ENCODE measurements at places on chromosomes 11 and 22.
A peak's percentile ranks its signal among the peaks of the same experiment; 100 is the strongest.

DNA sequence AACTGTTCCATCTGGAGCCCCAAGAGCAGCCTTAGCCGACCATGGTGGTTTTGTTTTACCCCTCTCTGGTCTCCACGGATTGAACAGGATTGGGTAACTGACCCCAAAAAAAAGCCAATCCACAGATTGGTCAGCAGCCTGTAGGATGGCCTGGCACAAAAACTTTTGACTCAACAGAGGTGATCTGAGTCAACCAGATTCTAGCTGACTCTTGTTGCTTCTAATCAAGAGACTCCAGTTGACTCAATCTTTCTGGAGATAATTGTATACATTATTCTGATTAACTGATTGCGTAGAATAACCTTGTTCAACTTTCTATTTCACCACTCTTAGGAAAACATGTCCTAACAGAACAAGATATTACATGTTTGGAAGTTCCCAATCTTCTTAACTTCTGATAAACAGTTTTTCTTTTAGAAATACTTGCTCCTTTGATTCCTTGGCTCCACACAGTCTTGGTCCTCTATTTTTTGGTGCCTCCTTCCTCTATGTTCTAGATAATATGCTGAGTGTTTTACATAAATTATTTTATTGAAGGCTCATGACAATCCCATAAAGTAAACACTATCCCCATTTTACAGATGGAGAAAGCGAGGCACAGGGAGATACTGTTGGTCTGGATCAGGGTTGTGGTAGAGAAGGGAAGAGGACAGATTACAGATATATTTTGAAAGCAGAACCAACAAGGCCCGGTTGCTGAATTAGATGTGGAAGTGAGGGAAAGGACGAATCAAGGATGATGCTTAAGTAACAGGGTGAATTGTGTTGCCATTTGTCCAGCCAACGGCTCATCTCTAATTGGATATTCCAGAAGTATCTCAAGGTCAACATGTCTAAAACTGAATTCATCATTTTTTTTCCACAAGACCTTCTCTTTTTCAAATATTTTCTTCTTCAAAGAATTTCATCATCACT is 11.5 kb upstream of the ZC3H12C start:
- no peak for DNase-seq

DNA sequence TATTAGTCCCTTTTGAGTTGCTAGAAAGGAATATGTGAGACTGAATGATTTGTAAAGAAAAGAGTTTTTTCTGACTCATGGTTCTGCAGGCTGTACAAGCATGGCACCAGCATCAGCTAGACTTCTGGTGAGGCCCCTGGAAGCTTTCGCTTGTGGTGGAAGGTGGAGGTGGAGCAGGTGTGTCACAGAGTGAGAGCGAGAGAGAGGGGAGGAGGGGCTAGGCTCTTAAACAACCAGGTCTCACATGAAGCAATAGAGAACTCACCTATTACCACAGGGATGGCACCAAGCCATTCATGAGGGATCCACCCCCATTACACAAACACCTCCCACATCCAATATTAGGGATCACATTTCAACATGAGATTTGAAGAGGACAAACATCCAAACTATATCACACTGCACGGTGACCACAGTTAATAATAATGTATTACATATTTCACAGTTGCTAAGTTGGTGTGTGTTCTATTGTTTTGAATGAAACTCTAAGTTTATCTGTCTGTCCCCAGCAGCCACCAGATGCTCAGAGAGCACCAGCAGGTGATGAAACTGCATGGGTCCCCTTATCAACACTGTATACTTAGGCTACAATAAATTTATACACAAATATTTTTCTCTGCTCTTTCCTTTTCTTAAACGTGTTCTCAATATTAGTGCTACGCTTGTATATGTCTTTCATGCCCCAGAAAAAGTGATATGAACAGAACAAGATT is 14.1 kb downstream of the ZFP91 start:
- DNase-seq: peak; percentile 6

DNA sequence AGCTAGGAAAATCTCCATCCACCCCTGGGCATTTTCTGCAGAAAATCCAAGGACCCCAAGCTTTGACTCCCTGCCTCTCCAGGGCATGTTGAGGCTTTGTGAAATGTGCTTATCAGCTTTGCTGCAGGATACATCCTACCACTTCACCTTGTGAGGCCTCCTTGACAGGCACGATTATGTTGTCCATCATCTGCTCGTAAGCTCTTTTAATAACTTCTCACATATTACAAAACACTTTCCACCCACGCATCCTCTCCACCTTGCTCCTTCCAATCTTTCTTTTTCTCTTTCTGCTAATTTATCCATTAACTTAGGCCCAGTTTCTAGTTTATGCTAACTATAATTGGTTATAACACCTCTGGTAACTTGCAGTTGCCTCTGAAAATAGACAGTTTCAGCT is 147.0 kb upstream of the MTNR1B start:
- DNase-seq: no peak

DNA sequence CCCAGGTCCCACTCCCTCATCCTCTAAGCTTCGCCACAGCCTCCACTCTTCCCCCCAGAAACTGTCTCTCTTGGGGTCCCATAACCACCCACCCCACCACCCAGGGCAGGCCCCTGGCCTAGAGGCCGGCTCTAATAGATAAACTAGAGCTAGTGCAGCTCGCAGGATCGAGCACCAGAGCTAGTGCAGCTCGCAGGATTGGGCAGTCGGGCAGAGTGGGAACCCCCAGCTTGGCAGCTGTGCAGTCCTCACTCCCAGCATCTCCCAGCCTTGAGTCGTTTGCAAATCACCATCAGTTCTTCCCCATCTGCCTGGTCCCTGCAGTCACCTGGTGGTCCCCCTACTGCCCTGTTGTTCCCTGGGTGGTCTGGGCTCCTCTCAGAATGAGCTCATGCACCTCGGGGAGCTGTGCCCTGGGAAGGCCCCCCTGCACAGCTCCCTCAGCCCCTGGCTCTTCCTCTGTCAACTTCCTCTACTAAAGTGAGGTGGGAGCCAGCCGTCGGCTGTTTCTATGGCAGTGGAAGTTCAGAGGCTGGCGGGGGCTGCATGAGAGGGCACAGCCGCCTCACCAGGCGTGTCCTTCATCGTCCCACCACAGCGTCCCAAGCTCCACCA is 15.5 kb upstream of the SHANK2 start:
- no peak for DNase-seq

GRCh38 chr11:62892077-62892922 is 11.6 kb downstream of the SLC3A2 start:
- DNase-seq: no peak

GRCh38 chr11:111119751-111120150 is 125.8 kb upstream of the POU2AF2 start:
- DNase-seq: no peak

GRCh38 chr11:76149713-76150112 is 56.6 kb downstream of the WNT11 start:
- DNase-seq: no peak

GRCh38 chr11:75400146-75400865 is 988 bp downstream of the RPS3 start:
- DNase-seq: no peak

DNA sequence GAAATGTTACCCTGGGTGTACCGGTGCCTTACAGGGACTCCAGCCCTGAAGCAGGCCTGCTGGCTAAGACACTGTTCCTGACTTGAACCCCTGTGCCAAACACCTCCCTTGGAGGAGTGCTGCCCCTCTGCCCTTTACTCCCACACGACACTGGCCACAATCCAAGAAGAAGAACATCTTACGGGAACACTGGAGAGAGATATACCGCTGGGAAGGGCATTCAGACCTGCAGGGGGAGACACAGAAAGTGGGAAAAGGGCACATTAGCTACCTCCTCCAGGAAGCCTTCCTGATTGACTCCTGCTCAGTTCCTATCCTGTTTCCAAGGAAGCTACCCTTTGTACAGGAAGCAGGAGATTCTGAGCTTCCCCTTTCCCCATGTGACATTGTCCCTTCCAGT is 18.7 kb downstream of the TMPRSS13 start:
- no peak for DNase-seq

- DNase-seq: no peak
Measured at GRCh38 chr11:113690619-113691569, 15.2 kb downstream of the TMPRSS5 start.

DNA sequence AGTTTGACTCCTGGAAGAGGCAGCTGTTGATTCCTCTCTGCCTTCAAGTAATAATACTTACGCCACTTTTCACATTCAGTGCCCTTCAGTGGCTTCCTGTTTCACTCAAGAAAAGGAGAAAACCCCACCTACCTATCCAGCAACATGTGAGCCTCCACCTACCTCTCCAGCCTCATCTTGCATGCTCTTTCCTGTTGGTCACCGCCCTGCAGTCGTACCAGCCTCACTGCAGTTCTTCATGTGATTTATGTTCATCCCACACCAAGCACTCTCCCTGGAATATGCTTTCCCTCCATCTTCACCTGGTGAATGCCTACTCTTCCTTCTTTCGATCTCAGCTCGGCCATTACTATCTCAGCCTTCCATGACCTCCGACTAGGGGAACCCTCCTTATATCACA is 21.8 kb upstream of the YWHAH start:
- DNase-seq: no peak

- peak; percentile 5 for DNase-seq
Measured at GRCh38 chr11:3947061-3947460, 91.6 kb downstream of the STIM1 start.

All from activated naive CD4-positive, alpha-beta T cell (primary cell).